ENCODE measurements at places on chromosomes 16 and 17. TPM values are rescaled to one million over a fixed set of nuclear protein-coding genes. Genes with fewer than 3 reads are reported as not detected.

The PPY gene
- not detected for total RNA-seq

GRCh38 chr17:75059369-75060345 is 12.6 kb downstream of the KCTD2 start:
- no peak for DNase-seq

GRCh38 chr17:79027925-79028491 is 4.0 kb downstream of the C1QTNF1 start:
- DNase-seq = peak; percentile 82

- no peak for DNase-seq
Measured at GRCh38 chr16:88691924-88692560, 5.7 kb upstream of the SNAI3 start.

- no peak for DNase-seq
Measured at GRCh38 chr16:81804134-81804610, 25.1 kb downstream of the PLCG2 start.

DNA sequence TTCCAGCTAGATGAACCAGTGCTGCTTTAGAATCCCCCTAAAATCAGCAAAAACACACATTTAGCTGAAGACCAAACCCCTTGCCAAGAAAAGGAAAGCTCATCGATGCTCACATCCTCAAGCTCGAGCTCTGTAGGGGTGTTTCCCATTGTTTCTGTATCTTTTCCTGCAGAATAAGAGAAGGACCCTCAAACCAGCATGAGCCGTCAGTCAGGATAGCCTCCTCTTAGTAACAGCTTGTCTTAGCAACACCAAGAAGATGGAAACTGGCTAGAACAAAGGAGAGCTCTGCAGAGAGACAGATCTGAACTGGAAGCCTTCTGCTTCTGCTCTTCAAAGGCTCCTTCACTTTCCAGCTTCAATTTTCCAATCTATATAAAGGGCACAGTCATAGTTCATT is 32.0 kb downstream of the VAT1L start:
- DNase-seq = no peak
